ENCODE measurements at places on chromosomes 5 and 9. TPM values are rescaled to one million over a fixed set of nuclear protein-coding genes. Genes with fewer than 3 reads are reported as not detected.

Gene ANKRD31
- total RNA-seq, result 0.32 TPM

Gene GDA
- total RNA-seq, result not detected

Gene IL12B
- total RNA-seq, result not detected

Gene SH3GL2
- not detected for total RNA-seq

Gene RNF208
- total RNA-seq, result 0.85 TPM

Gene SMIM32
- total RNA-seq, result not detected

Gene HSD17B4
- 118 TPM for total RNA-seq

Gene ERCC8
- 30.5 TPM for total RNA-seq

Gene IRX2
- total RNA-seq, result 28.6 TPM

Gene GZMA
- not detected for total RNA-seq
